ENCODE measurements at places on chromosomes 2 and 18. TPM values are rescaled to one million over a fixed set of nuclear protein-coding genes. Genes with fewer than 3 reads are reported as not detected.

The RND3 gene
- 101 TPM for total RNA-seq

The CDH19 gene
- not detected for total RNA-seq

The RIF1 gene
- total RNA-seq, result 23.4 TPM

The SCYGR5 gene
- total RNA-seq, result not detected

DNA sequence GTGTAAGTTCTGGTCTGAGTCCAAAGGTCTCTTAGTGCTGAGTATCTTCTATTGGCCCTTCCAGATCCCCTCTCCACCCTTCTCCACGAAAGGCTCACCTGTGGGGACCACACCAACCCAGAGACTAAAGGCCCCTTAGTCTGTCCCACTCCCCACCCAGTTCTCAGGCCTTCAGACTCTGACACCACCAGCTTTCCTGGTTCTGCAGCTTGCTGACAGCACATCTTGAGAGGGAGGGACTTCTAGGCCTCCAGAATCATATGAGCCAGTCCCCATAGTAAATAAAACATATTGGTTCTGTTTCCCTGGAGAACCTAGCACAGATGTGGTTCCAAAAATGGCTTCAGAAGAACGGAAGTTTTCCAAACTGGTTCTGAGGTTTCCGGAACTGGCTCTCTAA is 38.5 kb upstream of the KLF11 start:
- DNase-seq, result no peak

- DNase-seq, result no peak
These were observed 225.2 kb downstream of the SLC4A3 start for GRCh38 chr2:219852626-219853025.

DNA sequence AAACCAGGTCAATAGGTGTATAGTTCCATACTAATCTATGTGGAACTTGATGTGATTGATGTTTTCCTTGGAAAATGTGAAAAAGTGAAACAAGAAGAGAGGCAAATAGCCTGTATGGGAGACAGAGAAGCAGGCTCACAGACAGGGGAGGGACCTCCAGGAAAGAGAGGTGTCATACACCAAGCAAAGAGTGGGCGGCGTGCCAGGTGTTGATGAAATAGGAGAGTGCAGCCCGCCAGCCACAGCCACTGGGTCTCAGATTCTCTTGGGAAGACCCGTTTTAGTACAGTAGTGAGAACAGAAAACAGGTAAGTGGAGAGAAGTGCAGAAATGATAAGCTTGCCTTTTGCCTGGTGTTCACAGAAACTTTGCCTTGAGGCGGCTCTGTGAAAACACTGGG is 301.9 kb downstream of the ZNF407 start:
- DNase-seq, result no peak

DNA sequence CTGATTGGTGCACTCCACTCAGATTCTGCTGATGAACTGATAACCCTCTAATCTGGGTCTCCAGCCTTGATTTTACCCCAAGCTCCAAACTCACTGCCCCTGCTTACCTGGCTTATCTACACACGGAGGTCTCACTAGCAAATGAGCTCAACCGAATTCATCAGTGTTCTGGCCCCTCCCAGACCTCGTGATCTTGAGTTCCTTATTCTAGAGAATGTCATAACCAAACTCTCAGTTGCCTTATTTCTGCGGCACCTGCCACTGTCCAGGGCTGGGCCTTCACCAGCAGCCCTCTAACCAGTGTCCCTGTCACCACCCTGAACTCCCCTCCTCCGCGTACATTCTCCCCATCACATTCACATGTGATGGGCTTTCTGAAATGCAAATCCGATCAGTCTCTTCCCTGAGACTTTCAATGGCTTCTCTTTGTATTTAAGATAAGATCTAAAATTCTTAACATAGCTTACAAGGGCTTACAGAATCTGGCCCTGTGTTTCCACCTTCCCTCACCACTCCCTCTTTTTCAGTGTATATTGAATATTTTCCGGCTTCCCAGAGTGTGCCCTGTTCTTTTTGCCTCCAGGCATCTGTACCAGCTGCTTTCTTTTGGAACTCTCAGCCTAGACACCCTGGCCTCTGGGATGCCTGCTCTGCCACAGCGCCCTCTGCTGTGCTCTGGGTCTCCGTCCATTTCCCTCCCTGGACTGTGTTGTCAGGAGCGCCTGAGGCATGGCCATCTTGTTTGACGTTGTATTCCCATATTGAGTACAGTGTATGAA is 31.1 kb downstream of the NAB1 start:
- no peak for DNase-seq

The ENOSF1 gene
- total RNA-seq, result 12.9 TPM

GRCh38 chr2:10810202-10811161 is 2.1 kb downstream of the PDIA6 start:
- no peak for DNase-seq

DNA sequence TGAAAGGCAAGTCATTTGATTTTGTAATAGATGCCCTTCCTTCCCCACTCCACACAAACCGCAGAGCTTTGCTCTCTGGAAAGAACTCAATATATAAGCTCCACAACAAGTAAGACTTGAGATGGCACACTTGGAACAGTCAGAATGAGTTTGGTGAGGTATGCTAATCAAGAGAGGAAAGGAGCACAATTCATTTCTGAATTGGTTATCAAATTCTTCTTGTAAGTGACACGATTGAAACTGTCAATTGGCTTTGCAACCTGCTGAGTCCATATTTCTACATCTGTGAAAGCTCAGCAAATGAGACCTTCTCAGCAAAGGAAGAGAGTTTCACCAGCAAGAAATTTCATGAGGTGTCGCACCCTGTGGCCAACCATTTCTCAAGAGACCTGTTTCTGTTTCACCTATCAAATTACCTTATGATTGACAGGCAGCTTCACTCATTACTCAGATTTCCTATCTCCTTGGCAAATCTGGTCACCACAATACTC is 19.1 kb downstream of the CTLA4 start:
- no peak for DNase-seq

GRCh38 chr18:1760901-1761300 is 810.4 kb downstream of the METTL4 start:
- DNase-seq, result no peak

- DNase-seq, result no peak
These were observed 107.0 kb downstream of the NAB1 start for GRCh38 chr2:190755772-190756415.

The MBD2 gene
- total RNA-seq, result 21.7 TPM

- DNase-seq, result no peak
These were observed 83.2 kb downstream of the RDH14 start for GRCh38 chr2:18477293-18477692.

The IGFBP2 gene
- 268 TPM for total RNA-seq

GRCh38 chr2:207939342-207940108 is 85.8 kb downstream of the PLEKHM3 start:
- DNase-seq, result no peak

- no peak for DNase-seq
These were observed 317.4 kb upstream of the UBE2E3 start for GRCh38 chr2:180662941-180663471.

DNA sequence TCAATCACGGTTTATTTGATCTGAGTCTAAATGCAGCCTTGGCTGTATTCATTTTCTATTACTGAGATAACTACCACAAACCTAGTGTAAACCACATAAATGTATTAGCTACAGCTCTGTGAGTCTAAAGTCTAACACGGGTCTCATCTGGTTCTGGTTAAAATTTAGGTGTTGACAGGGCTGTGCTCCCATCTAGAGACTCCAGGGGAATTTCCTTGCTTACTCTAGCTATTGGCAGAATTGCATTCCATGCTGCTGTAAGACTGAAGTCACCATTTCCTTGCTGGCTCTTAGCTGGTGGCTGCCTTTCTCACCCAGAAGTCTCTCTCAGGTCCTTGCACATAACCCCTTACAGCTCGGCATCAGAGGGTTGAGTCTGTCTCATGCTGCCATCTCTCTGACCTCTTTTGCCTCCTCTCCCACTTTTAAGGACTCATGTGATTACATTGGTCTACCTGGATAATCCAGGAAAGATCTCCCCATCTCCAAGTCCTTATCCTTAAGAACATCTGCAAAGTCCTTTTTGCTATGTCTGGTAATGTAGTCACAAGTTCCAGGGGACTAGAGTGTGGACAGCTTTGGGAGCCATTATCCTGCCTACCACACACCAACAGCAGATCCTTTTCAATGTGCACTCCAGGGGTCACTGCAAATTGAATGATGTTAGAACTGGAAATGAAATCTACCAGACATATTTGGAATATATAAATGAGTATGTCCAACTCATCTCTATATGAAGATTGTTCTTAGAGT is 207.0 kb upstream of the AGAP1 start:
- DNase-seq, result no peak

DNA sequence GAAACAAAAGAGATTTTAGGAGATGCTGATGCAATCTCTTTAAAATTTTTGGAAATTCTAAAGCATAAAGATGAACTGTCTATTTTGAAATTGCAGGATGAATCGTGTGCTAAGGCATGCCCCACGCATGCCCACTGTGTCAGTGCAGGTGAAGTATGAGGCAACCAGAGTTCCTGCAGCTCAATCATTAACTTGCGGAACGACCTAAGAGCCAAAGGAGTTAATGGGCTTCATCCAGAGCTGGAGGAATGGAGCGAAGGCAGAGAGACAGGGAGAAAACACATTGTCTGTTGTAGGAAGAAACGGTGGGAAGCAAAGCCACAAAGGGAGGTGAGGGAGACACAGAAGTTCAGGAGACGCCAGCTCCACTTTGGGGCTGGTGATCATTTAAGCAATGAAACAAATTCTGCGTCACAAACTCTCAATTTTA is 265.2 kb downstream of the CCDC85A start:
- no peak for DNase-seq

The CD8B2 gene
- total RNA-seq, result not detected

The GPR39 gene
- 0.29 TPM for total RNA-seq

The GALR1 gene
- not detected for total RNA-seq

DNA sequence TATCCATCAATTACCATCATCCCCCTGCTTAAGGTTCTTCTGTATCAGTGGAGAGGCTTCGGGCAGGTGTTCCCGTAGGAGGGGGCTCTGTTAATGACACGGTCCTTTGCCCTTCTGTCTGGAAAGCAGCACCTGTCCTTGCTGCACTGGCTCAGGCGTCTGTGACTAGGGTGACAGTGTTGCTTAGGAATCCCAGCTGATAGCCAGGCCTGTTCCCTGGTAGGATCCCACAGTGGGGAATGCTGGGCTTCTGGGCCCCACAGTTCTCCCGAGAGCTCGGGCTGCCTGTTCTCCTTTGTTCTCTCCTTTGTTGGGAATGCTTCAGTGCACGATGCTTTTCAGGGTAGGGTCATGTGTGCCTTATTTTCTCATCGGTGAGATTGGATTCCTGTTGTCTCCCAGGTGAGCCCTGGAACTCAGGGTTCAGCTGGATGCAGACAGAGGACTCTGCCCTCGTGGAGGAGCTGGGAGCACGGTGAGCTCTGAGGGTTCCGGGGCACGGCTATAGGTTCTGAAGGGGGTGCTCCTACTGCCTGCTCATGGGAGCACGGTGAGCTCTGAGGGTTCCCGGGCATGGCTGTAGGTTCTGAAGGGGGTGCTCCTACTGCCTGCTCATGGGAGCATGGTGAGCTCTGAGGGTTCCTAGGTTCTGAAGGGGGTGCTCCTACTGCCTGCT is 9.6 kb downstream of the SNTG2 start:
- no peak for DNase-seq

DNA sequence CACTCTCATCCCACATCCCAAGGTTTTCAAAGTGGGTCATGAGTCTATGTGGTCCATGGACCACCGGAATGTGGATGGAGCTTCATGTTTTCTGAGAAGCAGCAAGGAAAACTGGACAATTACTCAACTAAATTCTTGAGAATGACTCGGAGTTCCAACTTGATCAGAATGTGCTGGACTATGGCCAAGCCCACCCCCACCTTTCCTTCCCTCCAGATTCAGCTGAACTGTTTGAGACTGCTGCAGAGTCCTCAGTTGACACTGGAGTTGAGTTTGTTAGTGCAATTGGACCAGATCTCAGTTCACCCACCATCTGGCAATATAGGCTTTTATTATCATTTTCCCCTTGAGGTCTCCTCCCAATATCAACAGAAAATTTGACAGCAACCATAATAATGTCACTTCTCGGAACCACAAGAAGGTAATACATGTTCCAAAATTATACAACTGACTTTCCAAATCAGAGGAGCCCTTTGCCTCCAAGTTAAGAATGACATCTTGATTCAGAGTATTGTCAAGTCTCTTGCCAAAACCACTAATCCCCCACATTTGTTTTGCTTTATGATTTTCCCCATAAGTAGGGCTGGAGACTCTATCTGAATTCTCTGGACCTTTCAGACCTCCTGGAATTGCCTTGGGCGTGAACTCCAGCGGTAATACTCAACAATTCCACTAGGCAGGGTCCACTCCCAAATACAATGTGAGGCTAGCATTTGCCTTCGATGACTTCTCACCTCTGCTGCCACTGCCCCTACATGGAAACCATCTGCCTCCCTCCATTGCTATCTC is 8.8 kb downstream of the COL4A4 start:
- no peak for DNase-seq

- no peak for DNase-seq
These were observed 105.0 kb downstream of the HIBCH start for GRCh38 chr2:190214426-190215194.

The CRYBA2 gene
- total RNA-seq, result not detected

The C2orf42 gene
- 8.4 TPM for total RNA-seq

GRCh38 chr18:12290086-12290485 is 18.0 kb upstream of the TUBB6 start:
- no peak for DNase-seq

- no peak for DNase-seq
These were observed 122.3 kb upstream of the FHL2 start for GRCh38 chr2:105521176-105521575.

DNA sequence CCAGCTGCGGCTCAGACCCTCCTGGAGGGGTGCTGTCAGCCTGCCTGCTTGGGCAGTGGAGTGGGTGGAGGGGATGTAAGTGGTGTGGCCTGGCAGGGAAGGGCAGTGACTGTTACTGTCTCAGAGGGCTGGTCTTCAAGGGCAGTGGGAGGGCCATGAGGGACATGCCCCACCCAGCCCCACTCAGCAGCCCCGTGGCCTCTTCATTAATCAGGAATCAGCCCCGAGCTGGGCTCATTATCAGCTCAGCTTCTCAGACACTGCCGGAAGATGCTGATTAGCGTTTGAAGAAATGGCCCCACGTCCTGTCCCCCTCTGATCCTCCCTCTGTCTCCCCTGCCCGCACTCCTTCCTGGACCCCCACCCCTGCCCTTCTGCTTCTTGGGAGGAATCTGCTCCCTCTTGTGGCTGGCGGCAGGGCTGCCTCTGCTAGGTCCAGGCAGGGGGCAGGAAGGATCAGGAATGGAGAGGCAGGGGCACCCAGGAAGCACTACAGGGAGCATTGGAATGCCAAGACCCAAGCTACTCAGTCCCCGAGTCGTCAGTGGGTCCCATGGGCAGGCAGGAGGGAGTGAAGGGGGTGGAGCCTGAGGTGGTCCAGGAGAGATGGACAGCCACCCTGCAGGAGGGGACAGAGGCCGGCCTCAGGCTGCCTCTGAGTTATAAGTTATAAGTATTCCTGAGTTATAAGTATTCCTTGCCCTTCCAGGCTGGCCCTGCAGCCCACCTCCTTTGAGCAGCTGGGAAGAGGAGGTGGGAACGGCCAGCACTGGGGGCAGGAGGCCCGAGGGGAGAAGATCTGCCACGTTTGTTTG is 7.0 kb downstream of the ASIC4 start:
- DNase-seq, result no peak

The CYBRD1 gene
- 18.4 TPM for total RNA-seq

All from glomerular endothelial cell (primary cell).